Suppressor macrophage (primary cell): ENCODE measurements at places on chromosomes 2 and 18.

DNA sequence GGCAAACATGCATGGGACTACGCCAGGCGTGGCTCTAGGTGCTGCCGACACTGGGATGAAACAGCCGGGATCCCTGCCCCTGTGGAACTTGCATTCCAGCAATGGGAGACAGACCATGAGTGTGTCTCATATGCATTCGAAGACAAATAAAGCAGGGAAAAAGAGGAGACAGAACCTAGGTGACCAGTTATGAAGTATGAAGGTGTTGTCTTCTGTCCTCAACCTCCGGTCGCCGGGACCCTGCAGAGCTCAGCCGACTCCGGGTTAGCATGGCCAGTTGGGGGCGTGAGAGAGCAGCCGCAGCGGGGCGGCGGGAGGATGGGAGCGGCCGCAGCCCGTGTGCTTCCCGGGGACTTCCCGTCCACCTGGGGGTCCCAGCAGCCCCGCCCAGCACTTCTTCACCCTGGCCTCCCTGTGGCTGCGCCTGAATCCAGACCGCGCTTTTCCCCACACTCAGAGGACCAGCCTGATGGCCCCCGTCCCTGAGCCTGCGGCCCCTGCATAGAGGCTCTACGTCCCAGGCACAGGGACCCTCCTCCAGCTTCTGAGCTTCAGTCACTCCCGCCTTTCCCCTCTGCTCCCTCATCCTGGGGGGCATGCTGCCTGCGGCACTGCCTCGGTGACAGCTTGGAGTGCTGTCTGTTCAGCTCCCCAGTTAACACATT is 11.4 kb downstream of the ID2 start:
- peak; percentile 46 for DNase-seq

DNA sequence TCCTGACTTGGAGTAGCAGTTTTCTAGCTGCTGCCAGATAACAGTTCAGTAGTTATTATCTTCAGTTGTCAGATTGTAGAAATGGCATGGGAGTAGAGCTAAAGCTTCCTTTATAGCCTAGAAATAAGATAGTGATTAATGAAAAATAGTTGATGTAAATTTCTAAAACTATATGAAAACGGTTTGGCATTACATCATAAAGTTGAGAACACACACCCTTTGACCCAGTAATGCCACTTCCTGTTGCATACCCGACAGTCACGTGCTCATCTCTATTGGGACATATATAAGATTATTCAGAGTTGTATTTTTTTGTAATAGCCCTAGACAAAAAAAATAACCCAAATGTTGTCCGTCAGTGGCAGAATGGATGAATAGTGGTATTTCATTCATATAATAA is 39.4 kb upstream of the ASB1 start:
- DNase-seq: peak; percentile 43

DNA sequence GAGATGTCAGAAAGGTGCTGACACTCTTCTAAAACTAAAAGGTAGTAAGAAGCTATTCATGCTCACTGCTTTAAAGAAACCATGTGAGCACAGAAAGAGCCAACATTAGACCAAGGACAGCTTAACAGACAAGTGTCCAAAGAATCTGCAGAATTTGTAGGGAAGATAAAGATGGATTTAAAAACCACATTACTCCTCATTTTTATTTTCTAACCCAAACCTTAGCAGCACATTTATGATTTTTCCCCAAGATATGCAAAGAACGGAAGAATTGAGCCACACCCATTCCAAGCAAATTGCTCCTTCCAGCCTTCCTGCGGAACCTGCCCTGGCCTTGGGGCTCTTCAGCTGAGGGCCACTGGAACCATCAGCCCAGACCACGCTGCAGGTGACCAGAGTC is 26.9 kb downstream of the MBP start:
- no peak for DNase-seq

DNA sequence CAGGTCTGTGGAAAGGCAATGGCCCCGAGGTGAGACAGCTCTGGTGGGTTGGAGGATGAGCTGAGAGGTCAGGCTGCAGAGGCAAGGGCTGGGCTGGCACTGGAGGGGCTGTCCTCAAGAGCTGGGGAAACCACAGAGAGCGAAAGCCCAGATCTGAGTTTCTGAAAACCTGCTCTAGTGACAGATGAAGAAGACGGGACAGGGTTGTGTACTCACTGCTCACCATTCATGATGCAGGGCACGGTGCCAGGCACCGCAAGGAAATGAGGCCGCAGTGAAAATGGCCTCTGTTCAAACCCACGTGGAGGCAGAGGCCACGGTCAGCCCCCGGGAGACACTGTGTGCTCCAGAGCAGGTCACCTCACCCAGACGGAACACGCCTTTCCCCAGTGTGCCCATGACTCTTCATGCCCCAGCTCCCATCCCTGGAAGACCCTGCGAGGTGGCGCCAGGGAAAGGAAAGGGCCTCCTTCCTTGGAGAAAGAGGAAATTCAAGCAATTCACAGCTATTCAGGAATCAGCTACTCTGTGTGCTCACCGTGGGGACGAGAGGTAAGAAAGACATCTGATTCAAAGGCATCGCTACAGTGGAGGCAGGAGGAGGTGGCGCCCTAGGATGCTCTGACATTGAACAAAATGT is 24.3 kb upstream of the ID2 start:
- DNase-seq: no peak

- DNase-seq: peak; percentile 65
These were observed 1.7 kb upstream of the LDLRAD4 start for GRCh38 chr18:13216711-13217465.

DNA sequence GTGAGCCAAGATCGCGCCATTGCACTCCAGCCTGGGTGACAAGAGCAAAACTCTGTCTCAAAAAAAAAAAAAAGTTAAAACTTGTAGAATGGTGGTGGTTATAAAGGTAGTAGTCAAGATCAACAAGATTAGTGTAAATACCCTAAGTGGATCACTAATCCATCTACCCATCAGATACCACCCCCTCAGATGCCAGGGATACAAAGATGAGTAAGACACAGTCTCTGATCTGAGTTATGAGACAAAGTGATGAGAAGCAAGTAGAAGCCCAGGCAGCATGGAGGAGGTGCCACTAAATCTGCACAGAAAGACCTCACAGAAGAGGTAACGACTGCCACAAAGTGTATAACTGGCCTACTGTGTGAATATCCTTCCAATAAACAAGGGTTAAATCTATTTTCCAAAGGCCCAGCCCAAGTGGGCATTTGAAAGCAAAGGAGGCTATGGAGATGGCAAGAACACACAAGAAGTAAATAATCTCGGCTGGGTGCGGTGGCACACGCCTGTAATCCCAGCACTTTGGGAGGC is 20.2 kb downstream of the NFE2L2 start:
- no peak for DNase-seq

DNA sequence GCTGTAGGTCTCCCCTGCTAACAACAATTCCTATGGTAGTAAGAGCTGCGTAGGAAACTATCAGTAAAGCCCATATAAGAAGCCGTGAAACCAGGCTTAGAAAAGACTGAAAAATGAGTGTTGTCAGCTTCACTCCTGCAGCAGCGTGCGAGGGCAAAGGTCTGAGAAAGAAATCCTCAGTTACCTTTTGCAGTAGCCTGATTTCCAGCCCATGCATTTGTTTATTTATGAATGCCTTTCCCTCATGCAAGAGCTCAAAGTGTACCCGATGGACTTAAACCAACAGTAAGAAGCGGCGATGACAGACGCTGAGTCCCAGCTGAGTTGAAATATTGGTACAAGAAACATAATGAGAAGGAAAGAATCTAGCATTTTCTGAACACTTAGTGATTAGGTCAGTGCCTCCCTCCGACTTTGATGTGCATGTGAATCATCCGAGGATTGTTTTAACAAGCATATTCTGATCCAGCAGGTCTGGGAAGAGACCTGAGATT is 15.0 kb upstream of the POLI start:
- no peak for DNase-seq

- DNase-seq: no peak
These were observed 149.2 kb upstream of the TWIST2 start for GRCh38 chr2:238698451-238699306.

- no peak for DNase-seq
These were observed 748 bp downstream of the FMNL2 start for GRCh38 chr2:152335726-152336118.

GRCh38 chr2:36677386-36677785 is 19.1 kb upstream of the VIT start:
- peak; percentile 26 for DNase-seq

DNA sequence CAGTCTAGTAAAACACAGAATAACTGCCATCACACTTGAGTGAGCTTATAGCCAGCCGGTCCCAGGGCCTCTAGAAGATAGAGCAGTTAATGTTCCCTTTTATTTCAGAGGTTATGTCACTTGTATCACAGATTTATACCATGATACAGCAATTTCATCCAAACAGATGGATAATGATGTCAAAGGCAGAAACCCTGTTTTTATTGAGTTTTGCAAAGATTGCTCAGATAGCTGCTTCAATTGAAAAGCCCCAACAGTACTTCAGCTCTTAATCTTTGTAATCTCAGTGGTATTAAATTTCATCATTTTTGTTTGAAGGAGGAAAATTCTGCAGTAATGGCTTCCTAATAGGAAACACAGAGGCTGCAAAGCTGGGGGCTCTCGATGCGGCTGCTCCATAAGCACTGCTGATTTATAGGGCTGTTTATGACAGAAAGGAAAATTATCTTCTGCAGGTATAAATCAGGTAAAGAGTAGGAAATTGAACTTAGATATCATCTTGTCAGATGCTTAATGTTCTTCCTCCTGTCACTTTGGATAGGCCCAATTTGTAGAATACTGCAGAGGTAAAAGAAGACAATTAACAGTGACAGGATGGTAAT is 112.3 kb downstream of the LNPK start:
- no peak for DNase-seq

- no peak for DNase-seq
These were observed 43.6 kb downstream of the TET3 start for GRCh38 chr2:74028290-74028689.

- DNase-seq: no peak
These were observed 110.1 kb upstream of the SULT1C3 start for GRCh38 chr2:108129636-108130035.
